Uterus (tissue), 4 donors: ENCODE measurements at places on chromosomes 4 and X.

GRCh38 chr4:115780835-115781234 lies 667.4 kb upstream of the NDST4 start:
- H3K4me1 ChIP-seq = no peaks in the 10 kb centered on the region
- H3K27me3 ChIP-seq = no peaks in the 10 kb centered on the region
- no peak for DNase-seq
- H3K27ac ChIP-seq = no peak overlapping the region

- no peak overlapping the region for H3K4me3 ChIP-seq
- H3K27me3 ChIP-seq = no peaks in the 10 kb centered on the region
- no peaks in the 10 kb centered on the region for H3K36me3 ChIP-seq
- no peaks in the 10 kb centered on the region for H3K4me1 ChIP-seq
These were observed 40.0 kb downstream of the CHRNA9 start for GRCh38 chr4:40375095-40375494.

- H3K27me3 ChIP-seq = no peaks in the 10 kb centered on the region
- peak; percentile 24 for DNase-seq
- peak overlapping the region; percentile 74 for H3K27ac ChIP-seq
- H3K36me3 ChIP-seq = no peaks in the 10 kb centered on the region
These were observed 120.5 kb upstream of the FAT1 start for GRCh38 chr4:186844059-186844681.

- H3K36me3 ChIP-seq = no peaks in the 10 kb centered on the region
- no peak overlapping the region for H3K4me3 ChIP-seq
- no peaks in the 10 kb centered on the region for H3K4me1 ChIP-seq
- DNase-seq = no peak
These were observed 41.5 kb downstream of the RAB40AL start for GRCh38 chrX:102978594-102978993.

DNA sequence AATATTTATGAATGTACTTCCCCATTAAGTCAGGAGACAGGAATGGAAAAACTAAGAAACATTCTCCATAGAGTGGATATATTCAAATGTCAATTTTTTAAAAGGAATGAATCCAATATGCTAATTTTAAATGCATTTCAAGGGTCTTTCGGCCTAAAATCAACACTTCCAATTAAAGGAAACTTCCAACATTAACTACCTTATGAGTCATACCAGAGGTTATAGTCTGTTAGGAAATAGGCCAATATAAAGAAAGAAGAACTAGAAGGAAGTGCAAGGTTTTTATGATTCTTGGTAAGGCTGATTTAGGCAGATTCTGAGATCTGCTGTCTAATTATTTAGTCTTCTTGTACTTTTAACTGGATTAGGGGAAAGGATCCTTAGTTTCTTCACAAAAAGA lies 260.1 kb upstream of the EDNRA start:
- no peaks in the 10 kb centered on the region for H3K36me3 ChIP-seq
- no peak overlapping the region for H3K27ac ChIP-seq
- peaks cover 4% of the 10 kb centered on the region for H3K4me1 ChIP-seq
- no peaks in the 10 kb centered on the region for H3K27me3 ChIP-seq
- DNase-seq = no peak
- no peak overlapping the region for H3K4me3 ChIP-seq

GRCh38 chr4:128225148-128225547 lies 62.5 kb downstream of the PGRMC2 start:
- H3K4me3 ChIP-seq = no peak overlapping the region
- DNase-seq = no peak
- no peaks in the 10 kb centered on the region for H3K36me3 ChIP-seq
- H3K4me1 ChIP-seq = no peaks in the 10 kb centered on the region
- no peak overlapping the region for H3K27ac ChIP-seq
- no peaks in the 10 kb centered on the region for H3K27me3 ChIP-seq

- no peak for DNase-seq
- H3K4me1 ChIP-seq = no peaks in the 10 kb centered on the region
- H3K27ac ChIP-seq = no peak overlapping the region
- H3K36me3 ChIP-seq = no peaks in the 10 kb centered on the region
- no peak overlapping the region for H3K4me3 ChIP-seq
- H3K27me3 ChIP-seq = no peaks in the 10 kb centered on the region
These were observed 102.5 kb downstream of the RASL11B start for GRCh38 chr4:52964561-52965101.

GRCh38 chr4:129823105-129823504 lies 727.2 kb downstream of the C4orf33 start:
- no peaks in the 10 kb centered on the region for H3K27me3 ChIP-seq
- H3K27ac ChIP-seq = no peak overlapping the region
- no peaks in the 10 kb centered on the region for H3K4me1 ChIP-seq
- no peaks in the 10 kb centered on the region for H3K36me3 ChIP-seq

GRCh38 chrX:18422886-18423285 lies 2.5 kb upstream of the CDKL5 start:
- H3K27me3 ChIP-seq = no peaks in the 10 kb centered on the region
- H3K27ac ChIP-seq = no peak overlapping the region
- no peaks in the 10 kb centered on the region for H3K36me3 ChIP-seq
- H3K4me3 ChIP-seq = no peak overlapping the region

DNA sequence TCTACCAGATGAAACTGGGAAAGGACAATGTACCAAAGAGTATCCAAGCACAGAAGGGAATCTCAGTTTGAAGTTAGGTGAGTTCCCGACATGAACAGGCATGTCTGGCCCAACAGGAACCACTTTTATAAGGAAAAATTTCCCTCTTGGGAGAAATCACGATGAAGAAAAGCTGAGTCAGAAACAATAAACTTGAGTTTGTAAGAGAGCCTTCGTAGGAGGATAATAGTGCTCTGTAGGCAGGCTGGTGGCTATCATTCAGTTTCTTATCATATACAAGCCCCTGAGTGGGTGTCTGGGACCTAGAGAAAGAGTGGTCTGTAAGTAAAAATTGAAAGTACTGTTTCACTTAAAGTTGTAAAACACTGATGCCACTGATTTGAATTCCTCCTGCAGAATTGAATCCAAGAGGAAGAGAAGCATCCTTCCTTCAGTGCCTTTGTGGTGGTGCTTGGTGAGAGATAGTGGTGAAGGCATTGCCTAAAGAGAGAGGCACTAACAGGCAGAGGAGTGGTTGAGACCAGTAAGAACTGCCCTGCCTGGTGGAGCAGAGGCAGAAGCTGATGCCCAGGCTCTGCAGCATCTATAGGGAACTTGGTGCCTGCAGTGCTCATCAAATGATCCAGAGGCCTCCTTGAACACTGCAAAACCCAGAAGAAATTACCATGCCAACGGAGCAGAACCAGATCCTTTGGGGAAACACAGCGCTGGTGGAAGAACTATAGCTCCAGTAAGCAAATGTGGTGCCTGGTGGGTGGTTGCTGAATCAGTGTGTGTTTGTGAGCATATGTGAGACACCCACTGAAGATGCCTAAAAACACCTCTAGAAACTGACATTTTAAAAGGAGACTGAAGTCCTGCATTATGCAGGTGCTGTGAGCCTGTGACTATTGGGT lies 31.7 kb upstream of the METAP1 start:
- no peaks in the 10 kb centered on the region for H3K27me3 ChIP-seq
- no peak overlapping the region for H3K27ac ChIP-seq
- no peaks in the 10 kb centered on the region for H3K4me1 ChIP-seq
- DNase-seq = no peak

GRCh38 chr4:184534511-184535391 lies 60.4 kb upstream of the IRF2 start:
- peak overlapping the region; percentile 95 for H3K27ac ChIP-seq
- no peak for DNase-seq
- no peaks in the 10 kb centered on the region for H3K27me3 ChIP-seq
- H3K4me3 ChIP-seq = no peak overlapping the region

DNA sequence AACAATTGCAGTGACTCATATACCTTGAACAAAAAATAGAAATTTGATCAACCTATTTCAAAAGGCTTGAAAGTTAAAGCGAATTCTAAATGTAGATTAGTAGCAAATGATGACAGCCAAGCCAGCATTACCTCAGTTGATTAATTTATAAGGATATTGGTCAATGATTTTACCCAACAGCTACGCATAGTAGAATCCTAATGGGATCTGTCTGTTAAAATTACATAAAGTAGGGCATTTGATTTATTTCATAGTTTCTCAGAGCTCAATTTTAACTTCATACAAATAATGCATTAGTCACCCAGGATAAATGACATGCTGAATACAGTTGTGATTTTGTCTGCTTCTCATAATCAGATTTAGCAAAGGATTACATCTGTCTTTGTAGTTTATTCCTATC lies 12.0 kb downstream of the AFF2 start:
- no peak overlapping the region for H3K27ac ChIP-seq
- no peak for DNase-seq
- H3K27me3 ChIP-seq = peaks cover 3% of the 10 kb centered on the region
- no peaks in the 10 kb centered on the region for H3K36me3 ChIP-seq

DNA sequence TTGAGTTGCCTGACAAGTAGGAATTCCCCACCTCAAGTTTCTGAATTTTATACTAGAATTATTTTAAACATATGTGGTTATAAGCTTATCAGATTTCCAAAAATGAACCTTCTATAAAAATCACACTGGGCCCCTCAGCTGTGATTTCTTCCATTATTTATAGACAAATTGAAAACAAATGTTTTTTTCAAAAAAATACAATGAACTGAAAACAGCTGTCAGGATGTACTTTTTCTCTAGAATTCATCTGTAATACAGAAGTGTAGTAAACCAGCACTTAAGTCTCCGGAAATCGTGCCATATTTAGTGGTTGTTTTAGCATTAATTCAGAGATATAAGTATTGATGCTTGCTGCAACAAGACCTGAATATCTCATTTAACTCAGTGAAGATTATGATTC lies 74.0 kb downstream of the SPRY1 start:
- no peak for DNase-seq
- no peaks in the 10 kb centered on the region for H3K36me3 ChIP-seq
- H3K4me1 ChIP-seq = no peaks in the 10 kb centered on the region
- no peaks in the 10 kb centered on the region for H3K27me3 ChIP-seq

DNA sequence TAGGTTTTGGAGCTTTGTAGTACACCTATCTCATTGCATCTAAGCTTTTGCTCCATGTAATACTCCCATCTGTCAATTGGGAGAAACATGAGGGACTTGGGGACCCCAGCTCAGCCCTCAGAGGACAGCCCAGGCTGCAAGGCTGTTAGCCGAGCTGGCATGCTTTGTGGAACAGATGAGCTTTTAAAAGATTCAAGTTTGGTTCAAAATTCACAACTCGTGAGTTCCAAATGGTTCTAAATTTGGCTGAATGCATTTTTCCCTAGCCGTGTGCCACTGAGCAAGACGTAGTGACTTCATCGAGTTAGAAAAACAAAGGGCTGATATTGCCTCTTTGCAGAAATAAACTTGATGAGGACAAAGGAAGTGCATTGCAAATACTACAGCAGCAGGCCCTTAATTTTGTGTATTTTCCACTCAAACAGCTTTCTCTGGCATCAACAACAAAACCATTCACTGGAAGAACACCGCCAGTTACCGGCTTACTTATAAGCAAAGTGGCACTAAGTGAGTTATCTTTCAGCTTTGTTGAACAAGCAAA lies 165.0 kb upstream of the HS3ST1 start:
- H3K27me3 ChIP-seq = no peaks in the 10 kb centered on the region
- no peak overlapping the region for H3K4me3 ChIP-seq
- no peak for DNase-seq
- no peak overlapping the region for H3K27ac ChIP-seq

DNA sequence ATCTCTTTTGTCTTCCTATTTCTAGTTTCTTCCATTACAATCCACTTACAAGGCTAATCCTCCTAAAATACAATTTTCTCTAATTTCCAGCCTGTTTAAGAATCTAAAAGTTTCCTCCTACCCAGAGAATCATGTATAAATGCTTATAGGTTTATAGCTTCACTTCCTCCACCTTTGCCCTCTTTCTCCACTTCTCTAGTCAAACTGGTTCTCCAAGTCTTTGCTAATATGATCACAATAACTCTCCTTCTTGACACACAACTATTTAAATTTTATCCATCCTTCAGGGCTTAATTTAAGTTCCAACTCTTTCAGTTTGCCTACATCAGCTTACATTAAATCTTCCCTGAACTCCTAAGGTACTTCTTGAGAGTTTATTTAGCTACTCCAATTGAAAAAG lies 69.2 kb downstream of the RPS6KA6 start:
- H3K4me1 ChIP-seq = no peaks in the 10 kb centered on the region
- H3K27ac ChIP-seq = no peak overlapping the region
- H3K27me3 ChIP-seq = no peaks in the 10 kb centered on the region
- H3K4me3 ChIP-seq = no peak overlapping the region
- DNase-seq = no peak

DNA sequence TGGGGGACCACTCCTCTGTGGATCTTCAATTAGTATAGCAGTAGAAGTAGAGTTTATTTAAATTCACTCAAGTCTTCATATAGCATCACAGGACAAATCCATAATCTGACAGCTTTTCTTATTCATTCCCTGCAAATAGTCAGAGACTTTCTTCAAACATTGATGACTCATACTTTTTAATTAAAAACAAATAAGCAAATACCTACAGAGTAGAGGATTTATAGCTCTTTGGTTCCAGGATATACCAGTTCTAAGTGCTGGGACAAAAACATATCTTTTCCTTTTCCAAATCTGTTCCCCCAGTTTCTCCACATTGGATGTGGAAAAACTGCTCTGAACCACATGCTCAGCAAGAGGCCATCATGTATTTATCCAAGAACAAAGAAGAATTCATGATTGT lies 24.1 kb downstream of the EMCN start:
- no peak overlapping the region for H3K27ac ChIP-seq
- H3K36me3 ChIP-seq = no peaks in the 10 kb centered on the region
- H3K4me3 ChIP-seq = no peak overlapping the region
- no peaks in the 10 kb centered on the region for H3K4me1 ChIP-seq

GRCh38 chr4:35105486-35105885 lies 1138.8 kb downstream of the ARAP2 start:
- H3K36me3 ChIP-seq = no peaks in the 10 kb centered on the region
- H3K27me3 ChIP-seq = no peaks in the 10 kb centered on the region
- no peak overlapping the region for H3K27ac ChIP-seq
- no peaks in the 10 kb centered on the region for H3K4me1 ChIP-seq
- no peak for DNase-seq
- no peak overlapping the region for H3K4me3 ChIP-seq

DNA sequence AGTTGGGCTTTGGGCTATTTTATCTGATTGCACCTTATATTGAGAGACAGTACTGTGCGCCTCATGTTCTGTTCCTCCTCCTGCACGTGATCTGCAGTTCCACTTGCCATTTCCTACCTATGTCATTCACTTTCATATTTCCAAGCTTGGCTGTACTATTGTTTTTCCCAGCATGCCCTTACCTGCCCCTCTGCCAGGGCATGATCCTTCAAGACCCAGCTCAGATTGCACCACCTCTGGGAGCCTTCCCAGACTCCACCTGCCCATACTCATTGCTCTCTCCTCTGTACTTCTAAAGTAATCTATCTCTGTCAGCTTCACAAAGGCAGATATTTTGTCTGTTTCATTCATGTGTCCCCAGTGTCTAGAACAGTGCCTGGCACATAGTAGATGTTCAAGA lies 11.6 kb downstream of the SLC25A5 start:
- H3K36me3 ChIP-seq = no peaks in the 10 kb centered on the region
- H3K4me3 ChIP-seq = no peak overlapping the region
- H3K27ac ChIP-seq = no peak overlapping the region
- no peaks in the 10 kb centered on the region for H3K4me1 ChIP-seq
- DNase-seq = no peak
- H3K27me3 ChIP-seq = no peaks in the 10 kb centered on the region
